ENCODE measurements at places on chromosomes 7 and 10.

- no peak for DNase-seq
Observed at GRCh38 chr10:13003004-13003403, 1.5 kb upstream of the CCDC3 start.

DNA sequence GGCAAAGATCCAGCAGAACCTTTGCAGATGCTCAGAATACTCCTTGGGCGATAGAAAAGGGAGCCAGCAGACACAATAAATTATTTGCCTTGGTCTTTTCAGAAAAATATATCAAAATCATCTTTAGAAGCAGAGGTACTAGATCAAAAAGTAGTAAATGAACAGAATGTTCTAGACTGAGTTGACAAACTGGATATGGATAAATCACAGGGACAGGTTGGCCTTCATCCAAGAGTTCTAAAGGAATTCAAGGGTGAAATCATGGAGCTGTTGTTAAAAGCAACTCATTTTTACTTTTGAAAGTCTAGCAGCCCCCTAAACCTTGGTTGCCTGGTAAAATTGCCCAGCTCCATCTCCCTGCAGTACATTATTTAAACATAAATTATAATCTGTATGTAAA, 99.1 kb downstream of the PLCE1 start:
- DNase-seq, result no peak

- no peak for DNase-seq
Observed at GRCh38 chr10:84551437-84552120, 223.2 kb downstream of the CCSER2 start.

- no peak for DNase-seq
Observed at GRCh38 chr7:127715272-127715671, 63.3 kb downstream of the SND1 start.

GRCh38 chr10:27986821-27987220, 12.1 kb downstream of the ODAD2 start:
- DNase-seq, result no peak

- no peak for DNase-seq
Observed at GRCh38 chr10:36880898-36881297, 244.5 kb upstream of the ANKRD30A start.

DNA sequence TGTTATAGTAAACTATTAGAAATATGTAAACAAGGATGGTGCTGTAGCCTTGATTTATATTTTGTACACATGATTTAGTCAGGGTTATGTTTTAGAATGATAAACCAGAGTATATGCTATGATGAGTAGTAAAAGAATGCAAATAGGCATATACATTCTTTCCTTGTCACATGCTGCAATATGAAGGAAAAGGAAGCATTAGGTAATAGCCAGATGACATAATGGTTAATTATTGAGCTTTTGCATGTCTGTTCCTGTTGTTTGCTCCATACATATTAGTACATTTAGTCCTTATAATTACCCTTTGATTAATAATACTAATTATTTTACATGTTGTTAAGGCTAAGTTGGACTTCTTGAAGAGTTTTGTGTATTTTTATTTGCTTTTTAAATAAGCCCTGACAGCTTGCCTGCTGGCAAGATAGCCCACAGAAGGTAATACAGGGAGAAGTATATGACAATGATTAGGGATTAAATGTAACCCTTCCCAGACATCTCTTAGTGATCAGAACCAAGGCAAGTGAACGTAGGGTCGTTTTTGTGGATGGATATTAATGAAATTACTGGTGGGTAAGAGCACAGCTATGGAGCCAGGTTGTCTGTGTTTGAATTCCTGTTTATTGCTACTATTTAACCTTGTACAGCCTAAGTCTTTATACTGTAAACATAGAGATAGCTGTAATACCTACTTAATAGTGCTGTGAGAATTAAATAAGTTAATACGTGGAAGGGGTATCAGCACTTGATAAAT, 68.4 kb downstream of the PHTF2 start:
- no peak for DNase-seq

DNA sequence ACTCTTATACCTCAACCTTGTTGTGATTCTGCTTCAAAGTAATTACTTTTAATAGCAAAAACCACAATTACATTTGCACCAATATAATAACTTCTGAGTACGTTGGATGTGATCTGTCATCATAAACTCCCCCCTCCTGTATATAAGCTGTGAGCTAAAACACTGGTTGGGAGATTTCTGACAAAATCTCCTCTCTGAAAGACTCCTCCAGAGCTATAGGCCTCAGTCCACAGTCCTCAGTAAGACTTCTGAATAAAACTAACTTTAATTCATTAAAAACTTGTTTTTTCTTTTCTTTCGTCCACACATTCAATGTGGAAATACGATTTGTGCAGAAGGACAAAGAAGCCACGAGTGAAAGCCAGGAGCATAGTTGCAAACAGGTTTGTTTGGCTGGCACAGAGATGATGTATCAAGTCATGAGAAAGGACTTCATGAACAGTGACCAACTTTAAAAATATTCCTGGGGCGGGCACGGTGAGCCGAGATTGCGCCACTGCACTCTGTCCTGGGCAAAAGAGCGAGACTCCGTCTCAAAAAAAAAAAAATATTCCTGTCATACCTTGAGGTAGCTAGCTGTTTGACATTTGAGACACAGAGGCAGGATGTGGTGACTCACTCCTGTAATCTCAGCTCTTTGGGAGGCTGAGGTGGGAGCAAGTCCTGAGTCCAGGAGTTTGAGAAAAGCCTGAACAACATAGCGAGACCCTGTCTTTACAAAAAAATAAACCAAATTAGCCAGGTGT, 91.1 kb upstream of the ARHGAP21 start:
- DNase-seq, result no peak

DNA sequence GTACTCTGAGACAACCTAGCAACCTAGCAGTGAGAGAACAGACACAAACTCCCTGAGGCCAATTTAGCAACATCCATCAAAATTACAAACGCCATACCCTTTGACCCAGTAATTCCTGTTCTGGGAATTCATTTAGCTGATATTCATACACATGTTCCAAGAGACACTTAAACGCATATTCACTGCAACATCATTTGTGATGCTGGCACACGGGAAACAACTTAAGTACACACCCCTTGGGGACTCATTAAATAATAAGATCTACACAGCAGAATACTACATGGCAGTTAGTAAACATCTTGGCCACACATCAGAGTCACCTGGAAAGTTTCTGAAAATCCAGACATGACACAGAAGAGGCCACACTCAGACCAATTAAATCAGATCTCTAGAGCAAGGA, 17.6 kb downstream of the NUDCD3 start:
- DNase-seq, result no peak
